ENCODE measurements at places on chromosomes 4 and X. TPM values are rescaled to one million over a fixed set of nuclear protein-coding genes. Genes with fewer than 3 reads are reported as not detected.

GRCh38 chrX:100672966-100673365 is 29.0 kb downstream of the SRPX2 start:
- DNase-seq = no peak

DNA sequence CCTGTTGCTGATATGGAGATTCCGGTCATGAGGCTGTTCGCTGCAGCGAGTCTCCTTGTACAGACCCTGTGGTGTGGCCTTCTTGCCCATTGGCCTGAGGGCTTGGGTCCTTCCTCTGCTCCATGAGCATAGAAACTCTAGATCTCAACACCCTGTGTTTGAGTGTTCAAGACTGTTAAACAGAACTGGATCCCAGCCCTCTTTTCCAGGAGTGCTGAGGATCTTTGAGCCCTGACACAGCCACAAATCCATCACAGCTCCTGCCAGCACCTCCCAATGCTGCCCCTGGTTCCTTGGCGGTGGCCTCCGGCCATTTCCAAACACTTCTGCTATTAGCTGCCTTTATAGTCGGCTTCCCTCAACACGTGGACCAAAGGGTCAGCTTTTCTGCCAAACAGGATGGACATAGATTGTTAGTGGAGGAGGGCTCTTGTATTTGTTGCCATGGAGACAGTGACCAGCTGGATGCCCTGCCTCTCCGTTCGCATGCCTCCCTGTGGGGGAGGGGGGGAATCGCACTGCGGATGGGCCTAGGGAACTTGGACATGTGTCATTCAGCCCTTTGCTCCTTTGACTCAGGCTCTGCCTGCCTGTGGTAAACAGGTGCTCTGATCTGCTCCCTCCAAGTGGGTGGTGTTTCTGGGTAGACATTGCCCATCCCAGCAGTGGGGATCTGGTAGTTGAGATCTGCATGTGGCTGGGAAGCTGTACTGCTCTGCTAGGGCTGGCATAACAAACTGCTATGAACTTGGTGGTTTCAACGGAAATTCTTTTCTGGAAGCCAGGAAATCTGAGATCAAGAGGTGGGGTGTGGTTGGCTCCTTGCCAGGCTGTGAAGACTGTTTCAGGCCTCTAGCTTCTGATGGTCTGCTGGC is 6.9 kb upstream of the WDR1 start:
- no peak for DNase-seq

Gene USP17L21
- total RNA-seq = not detected

DNA sequence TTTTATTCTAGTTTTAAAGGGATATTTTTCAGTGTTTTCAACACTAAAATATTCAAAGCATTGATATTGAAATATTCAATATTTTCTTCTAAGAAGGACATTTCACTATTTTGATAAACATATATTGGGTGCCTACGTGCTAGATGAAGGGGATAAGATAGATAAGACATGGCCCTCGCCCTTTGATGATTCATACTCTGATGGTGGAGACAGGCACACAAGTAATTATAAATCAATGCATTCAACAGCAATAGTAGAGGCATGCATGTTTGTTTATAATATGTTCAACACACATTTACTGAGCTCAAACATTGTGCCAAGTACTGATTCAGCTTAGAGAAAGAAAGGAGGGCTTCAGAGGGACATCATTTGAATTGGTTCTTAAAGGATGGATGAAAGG is 22.7 kb downstream of the TMEM47 start:
- DNase-seq = no peak

Gene COL4A5
- total RNA-seq = 10.7 TPM

Gene CXXC4
- total RNA-seq = not detected

Gene RBMXL3
- not detected for total RNA-seq
